Mucosa of descending colon (tissue), 3 donors: ENCODE measurements at places on chromosomes 5 and 9.

DNA sequence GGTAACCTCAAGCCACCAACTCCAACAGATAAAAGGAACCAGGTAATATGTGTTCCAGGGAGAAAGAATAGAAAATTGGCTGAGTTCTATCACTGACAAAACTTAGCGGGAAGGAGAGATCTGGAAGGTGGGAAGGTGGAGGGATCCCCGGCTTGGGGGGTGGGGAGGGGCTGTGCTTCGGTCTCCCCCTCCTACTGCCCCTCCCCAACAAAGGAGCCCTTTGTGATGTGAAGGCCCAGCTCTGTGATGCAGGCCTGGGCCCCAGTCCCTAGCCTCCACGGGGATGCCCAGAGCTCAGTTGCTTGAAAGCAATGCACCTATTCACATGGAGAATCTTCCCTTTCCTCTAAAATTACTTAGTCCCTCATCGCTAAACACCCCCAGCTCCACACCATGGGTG is 4.4 kb upstream of the ZNF484 start:
- no peak for DNase-seq

DNA sequence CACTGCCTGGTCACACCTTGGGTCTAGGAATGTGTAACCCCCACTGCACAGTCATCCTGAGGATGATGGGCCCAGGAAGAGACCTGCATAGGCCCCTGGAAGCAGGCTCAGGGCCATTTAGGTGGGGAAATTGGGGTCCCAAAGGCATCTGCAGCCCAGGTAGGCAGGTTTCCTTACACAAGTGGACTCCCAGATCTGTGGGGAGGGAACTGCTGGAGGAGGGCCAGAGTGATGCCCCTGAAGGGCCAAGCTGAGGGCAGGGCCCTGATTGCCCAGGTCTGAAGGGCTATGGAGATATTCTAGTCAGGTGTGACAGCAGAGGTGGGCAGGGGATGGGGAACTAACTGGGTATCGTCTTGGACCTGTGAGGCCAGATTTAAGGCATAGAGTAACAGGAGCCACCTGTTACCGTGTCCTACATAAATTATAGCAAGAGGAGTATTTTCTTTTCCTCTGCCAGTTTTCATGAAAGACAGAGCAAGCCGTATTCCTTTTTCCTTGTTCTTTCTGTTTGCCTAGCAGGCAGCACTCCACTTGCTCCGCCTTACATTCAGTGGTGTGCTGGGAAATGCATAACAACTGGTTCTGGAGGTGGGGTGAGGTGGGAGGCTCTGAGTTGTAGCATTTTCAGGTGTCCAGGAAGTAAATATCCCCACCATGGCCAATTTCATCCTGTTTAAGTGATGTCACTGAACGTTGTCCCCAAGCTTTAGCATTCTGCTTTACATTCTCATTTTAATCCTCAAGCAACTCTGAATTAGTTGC is 41.3 kb downstream of the PPARGC1B start:
- DNase-seq, result no peak

- DNase-seq, result no peak
These were observed 363.6 kb upstream of the CYLC2 start for GRCh38 chr9:102631559-102631958.

- DNase-seq, result no peak
These were observed 1176.8 kb downstream of the EFNA5 start for GRCh38 chr5:106493910-106494309.

- no peak for DNase-seq
These were observed 58.4 kb downstream of the PBX3 start for GRCh38 chr9:125805586-125805985.

- DNase-seq, result no peak
These were observed 269.6 kb upstream of the KLF4 start for GRCh38 chr9:107759009-107759822.
